ENCODE measurements at places on chromosomes 2 and 18. TPM values are rescaled to one million over a fixed set of nuclear protein-coding genes. Genes with fewer than 3 reads are reported as not detected.

- no peak for DNase-seq
These were observed 78.4 kb upstream of the FZD7 start for GRCh38 chr2:201955231-201955630.

- no peak for DNase-seq
These were observed 127.7 kb upstream of the DLX2 start for GRCh38 chr2:172230332-172230888.

DNA sequence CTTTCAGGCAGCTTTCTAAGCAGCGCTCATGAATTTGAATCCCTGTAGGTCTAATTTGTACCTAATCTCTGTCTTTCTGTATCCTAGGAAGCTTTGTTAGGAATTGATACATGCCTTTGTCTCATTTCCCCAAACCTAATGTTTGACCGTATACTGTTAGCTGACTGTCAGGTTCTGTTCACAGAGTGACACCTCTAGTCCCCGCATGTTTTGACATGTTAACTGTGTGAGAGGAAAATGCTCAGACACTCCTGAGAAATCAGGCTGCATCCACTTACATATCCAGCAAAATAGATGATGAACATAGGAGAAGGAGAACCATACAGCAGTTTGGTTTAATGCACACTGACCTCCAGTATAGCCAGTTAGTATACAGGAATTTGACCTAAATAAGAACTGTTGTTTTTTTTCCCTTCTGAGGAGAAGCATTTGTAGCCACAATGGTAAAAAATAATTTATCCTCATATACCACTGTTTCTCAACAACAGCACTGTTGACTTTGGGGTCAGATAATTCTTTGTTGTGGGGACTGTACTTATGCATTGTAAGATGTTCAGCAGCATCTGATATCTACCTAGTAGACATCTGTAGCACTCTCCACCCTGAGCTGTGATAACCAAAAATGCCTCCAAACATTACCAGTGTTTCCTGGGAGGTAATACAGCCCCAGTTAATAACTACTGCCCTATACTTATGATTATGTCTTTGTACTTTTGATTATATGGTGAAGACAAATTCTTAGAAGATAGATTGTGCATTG lies 130.9 kb downstream of the NCOA1 start:
- DNase-seq = no peak

GRCh38 chr2:197168705-197169104 lies 141.9 kb downstream of the ANKRD44 start:
- DNase-seq = peak; percentile 82

GRCh38 chr18:9081940-9082339 lies 20.6 kb upstream of the NDUFV2 start:
- DNase-seq = no peak

DNA sequence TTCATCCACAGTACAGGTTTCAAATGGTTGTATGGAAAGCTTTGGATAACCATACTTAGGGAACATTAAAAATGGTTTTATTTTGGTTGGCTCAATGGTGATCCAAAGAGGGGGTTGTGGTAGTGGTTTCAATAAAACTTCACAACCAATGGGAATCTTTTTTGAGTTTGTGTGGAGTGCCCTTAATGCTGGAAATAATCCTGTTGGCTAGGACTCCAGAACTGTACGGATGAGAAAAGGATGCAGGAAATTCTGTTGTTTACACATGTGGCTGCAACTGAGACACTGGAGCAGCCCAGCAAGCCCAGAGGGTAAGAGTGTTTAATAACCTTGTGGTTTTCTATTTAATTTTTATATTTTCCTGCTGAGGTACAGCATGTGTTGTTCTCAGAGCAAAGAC lies at the start of gene CCDC102B:
TSS of gene CCDC102B (plus strand) at position 210 of the 400 bp plus-strand sequence. CDS start 38,684 bp downstream, outside the sequence.
- DNase-seq = no peak

GRCh38 chr2:160868891-160869290 lies 291.3 kb upstream of the TANK start:
- no peak for DNase-seq

GRCh38 chr2:170881840-170882239 lies 47.2 kb upstream of the GORASP2 start:
- DNase-seq = no peak

DNA sequence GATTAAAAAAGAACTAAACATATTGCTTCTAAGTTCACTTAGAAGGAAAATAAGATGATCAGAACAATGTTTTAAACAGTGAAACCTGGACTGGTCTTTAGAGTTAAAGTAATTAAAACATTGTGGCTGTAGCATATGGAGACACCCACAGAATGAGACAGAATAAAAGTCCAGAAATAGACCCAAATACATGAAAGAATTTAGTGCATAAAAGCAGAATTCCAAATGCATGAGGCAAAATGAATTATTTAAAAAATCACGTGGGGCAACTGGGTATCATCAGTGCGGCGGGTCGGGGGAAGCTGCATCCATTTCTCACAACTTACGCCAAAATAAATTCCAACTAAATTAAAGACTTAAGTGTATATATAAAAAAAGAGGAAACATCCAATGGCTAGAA lies 12.1 kb downstream of the RNF149 start:
- DNase-seq = no peak

DNA sequence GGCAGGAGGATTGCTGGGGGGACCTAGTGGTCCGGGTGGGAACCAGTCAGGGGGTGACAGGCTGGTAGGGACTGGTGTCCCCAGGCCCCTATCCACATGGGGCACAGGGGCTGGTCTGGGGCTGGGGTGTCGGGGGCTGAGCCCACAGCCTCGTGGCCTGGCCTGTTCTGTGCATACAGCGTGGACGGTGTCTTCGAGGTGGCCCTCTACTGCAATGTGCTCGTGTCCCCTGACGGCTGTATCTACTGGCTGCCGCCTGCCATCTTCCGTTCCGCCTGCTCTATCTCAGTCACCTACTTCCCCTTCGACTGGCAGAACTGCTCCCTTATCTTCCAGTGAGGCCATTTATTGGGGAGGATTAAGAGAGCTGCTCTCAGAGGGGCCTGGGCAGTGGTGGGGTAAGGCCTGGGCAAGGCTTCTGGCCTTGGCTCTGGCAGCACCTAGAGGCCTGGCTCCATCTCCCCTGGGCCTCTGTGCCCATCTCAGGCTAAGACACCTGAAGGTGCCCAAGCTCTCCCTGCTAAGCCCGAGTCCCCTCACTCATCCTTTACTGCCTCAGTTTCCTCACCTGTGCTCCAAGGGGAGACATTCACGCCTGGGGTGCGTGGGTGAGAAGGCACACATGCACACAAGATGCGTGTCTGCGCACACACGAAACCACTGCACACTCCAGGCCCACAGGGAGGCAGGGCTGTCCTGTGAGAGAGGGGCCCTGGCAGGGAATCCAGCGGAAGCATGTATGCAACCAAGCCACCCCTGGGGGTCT lies 1.9 kb downstream of the CHRNG start:
- no peak for DNase-seq

GRCh38 chr2:50949450-50950193 lies 82.3 kb downstream of the NRXN1 start:
- no peak for DNase-seq

DNA sequence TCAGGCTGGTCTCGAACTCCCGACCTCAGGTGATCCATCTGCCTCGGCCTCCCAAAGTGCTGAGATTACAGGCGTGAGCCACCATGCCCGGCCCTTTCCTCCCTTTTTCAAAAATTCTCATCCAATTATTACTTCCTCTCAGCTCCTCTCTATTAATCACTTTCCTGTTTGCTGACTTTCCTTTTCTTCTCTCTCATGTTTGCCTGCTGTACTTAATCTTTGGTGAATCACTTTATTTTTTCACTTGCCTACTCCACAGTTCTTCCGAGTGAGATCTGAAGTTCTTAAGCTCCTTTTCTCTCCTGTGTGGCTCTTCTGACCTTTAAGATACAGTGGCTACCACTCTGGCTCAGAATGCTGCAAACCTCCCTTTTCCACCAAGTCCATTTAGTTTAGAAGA lies 126.3 kb upstream of the SERTAD2 start:
- no peak for DNase-seq

DNA sequence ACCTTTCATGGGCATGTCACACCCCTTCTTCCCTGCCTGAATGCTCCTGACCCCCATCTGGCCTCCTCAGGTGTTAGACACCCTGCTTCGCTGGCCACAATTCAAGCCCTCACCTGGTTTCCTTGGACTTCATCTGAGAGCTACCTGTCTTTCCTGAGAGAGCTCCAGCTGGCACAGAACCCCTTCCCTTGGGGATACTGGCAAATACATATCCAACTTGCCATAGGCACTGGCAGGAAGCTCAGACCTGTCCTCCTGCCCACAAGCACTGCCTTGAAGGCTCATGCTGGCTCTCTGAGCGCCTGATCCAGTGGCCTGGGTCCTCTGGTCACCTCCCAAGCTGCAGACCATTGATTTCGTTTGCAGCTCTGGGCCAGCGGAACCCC lies 74.1 kb upstream of the MAP4K3 start:
- DNase-seq = no peak

DNA sequence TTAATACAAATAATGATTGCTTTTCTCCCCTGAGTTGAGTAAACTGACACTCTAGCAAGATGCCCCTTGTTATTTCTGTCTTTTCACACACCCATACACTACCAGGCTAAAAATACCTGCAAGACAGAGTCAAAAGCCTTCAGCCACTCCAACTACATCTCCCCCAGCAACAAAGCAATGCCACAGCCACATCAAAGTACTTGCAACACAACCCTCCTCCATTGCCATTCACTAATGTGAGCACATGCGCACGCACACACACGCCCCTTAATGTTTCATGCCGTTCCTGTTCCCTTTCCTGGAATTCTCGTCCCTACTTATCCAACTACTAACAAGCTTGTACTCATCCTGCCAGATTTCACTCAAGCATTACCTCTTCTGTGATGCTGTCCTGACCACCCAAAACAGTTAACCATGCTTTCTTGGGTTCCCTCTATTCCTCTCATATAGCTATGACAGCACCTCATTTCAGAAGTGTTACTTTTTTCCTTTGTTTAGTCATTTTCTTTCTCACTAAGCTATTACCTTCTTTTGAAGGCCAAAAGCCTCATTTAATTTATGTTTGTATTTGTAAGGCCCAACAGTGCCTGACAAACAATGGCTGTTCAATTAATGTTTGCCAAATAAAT lies 29.6 kb downstream of the SLC25A12 start:
- DNase-seq = no peak

DNA sequence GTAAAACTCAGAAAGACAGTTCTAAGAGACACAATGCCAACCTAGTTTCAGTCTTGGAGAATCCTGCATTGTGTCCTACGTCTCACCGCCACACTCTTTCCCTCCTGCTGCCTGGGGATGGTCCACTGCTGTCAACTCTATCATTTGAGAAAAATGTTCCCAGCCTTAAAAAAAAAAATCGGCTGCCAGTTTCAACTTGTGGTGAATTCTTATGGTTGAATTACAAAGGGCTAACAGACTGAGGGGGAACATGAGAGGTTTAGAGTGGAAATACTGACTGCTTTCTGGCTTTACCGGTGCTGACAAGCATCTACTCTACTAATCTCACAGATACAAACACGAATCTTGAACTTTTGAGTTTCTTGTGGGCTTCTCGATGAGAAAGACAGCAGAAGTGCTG lies 74.0 kb downstream of the NAB1 start:
- no peak for DNase-seq

- no peak for DNase-seq
These were observed 38.4 kb upstream of the GMCL1 start for GRCh38 chr2:69791045-69791444.

GRCh38 chr2:205931388-205931787 lies 154.6 kb downstream of the INO80D start:
- no peak for DNase-seq

GRCh38 chr2:28683100-28683706 lies 68.4 kb upstream of the PPP1CB start:
- no peak for DNase-seq

- DNase-seq = peak; percentile 79
These were observed 79.0 kb downstream of the TTC21B start for GRCh38 chr2:165874445-165875039.

CYP27C1 gene
- total RNA-seq = not detected

MOB1A gene
- 219 TPM for total RNA-seq

RAPH1 gene
- total RNA-seq = not detected

RALB gene
- 35.9 TPM for total RNA-seq

SLC16A14 gene
- 2.4 TPM for total RNA-seq

SAG gene
- 0.17 TPM for total RNA-seq

TFCP2L1 gene
- 0.05 TPM for total RNA-seq

TPO gene
- total RNA-seq = not detected

OTOS gene
- total RNA-seq = not detected

TANK gene
- 179 TPM for total RNA-seq

RGPD4 gene
- not detected for total RNA-seq

MORN2 gene
- 3.9 TPM for total RNA-seq

Measured in B cell (primary cell).